Esophagus squamous epithelium (tissue), 5 donors: ENCODE measurements at places on chromosomes 12 and 14. TPM values are rescaled to one million over a fixed set of nuclear protein-coding genes. Genes with fewer than 3 reads are reported as not detected.

DNA sequence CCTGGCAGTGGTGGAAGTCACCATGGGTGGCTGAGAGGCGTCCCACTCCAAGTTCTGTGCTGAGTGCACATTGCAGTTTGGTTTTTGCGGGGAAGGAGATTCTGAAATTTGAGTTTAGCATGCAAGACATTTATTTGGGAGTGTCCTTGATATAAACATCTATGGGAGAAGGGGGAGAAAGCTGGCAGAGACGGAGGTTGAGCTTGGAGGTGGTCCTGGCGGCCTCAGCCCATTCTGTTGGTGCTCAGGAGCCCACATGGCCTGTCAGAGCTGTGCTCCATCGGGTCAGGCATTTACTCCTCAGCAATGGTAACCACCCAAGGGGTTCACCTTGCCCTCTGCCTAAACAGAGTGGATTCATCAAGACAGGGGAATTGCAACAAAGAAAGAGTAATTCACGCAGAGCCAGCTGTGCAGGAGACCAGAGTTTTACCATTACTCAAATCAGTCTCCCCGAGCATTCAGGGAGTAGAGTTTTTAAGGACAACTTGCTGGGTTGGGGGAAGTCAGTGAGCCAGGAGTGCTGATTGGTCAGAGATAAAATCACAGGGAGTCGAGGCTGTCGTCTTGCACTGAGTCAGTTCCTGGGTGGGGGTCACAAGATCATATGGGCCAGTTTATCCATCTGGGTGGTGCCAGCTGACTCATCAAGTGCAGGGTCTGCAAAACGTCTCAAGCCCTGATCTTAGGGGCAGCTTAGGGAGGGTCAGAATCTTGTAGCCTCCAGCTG is 323.3 kb upstream of the TMEM132C start:
- DNase-seq: no peak

- DNase-seq: no peak
Observed at GRCh38 chr12:52945389-52946232, 3.3 kb upstream of the KRT18 start.

DNA sequence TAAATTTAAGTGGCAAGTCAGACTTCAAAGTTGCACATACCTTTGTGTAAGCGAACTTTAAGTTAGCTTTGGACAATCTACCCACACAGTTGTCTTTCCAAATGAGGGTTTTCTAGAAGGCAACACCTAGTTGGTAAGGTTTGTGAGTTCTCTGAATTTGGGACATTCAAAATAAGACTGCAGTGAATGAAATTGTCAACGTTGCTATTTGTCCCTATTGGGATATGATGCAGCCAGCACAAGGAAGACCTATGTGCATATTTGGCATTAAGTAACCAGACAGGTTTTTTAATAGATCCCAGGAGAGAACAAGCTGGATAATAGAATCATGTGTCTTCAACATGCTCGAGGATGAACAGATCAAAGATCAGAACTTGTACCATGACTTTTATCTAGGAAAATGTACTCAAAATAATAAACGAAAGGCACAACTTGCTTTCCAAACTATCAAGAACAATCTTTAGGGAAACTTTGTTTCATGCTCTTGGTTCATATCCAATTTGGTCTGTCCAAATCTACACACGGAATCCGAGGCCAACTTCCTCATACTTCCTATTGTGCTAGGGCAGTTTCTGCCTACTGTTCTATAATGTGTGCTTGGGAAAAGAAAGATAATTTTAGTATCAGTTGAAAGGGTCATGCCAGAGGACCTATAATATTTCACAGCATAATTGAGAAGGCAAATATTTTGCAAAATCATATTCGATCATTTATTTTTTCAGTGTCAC is 284.2 kb upstream of the SOX5 start:
- DNase-seq: no peak

GRCh38 chr12:50984586-50985298 is 32.4 kb downstream of the HIGD1C start:
- DNase-seq: no peak

GRCh38 chr14:59190372-59190771 is 1.9 kb downstream of the DAAM1 start:
- no peak for DNase-seq

DNA sequence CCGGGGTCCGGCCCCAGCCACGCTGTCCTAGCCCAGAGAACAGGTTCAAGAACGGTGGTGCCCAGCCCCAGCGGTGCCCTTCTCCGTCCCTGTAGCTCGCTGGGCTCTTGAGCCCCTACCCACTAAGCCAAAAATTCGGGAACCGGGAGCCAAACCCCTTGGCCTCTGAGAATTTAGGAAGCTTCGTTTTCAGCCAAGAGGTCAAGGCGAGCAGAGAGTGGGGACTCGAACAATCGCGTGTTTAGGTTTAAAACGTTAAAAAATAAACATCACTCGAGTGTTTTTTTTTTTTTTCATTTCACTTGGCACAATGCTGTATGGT is 6.2 kb downstream of the SIX1 start:
- DNase-seq: no peak

GRCh38 chr12:52519826-52520662 is at the start of gene KRT5:
KRT5 (minus strand) TSS chr12:52520394; CDS start chr12:52520296, 98 bp downstream.
- no peak for DNase-seq

DNA sequence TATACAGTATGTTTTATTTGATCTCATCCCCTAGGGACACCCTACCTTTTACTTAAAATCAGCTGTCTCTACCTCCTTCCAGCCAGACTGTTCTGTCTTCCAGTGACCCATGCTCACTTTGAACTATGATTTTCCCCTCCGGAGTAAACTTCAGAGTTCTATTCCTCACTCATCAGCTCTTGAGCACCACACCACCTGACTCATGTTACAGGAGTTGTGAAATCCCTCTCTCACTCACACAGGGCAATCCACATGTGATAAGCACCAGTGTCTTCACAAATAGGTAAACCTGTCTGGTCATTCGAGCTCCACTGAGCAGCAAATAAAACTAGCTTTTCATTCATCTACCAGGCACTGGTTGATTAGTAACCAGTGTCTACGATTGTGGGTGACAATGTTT is 177.3 kb upstream of the BMP4 start:
- no peak for DNase-seq

GRCh38 chr12:13039328-13039956 is 4.7 kb upstream of the FAM234B start:
- no peak for DNase-seq

DNA sequence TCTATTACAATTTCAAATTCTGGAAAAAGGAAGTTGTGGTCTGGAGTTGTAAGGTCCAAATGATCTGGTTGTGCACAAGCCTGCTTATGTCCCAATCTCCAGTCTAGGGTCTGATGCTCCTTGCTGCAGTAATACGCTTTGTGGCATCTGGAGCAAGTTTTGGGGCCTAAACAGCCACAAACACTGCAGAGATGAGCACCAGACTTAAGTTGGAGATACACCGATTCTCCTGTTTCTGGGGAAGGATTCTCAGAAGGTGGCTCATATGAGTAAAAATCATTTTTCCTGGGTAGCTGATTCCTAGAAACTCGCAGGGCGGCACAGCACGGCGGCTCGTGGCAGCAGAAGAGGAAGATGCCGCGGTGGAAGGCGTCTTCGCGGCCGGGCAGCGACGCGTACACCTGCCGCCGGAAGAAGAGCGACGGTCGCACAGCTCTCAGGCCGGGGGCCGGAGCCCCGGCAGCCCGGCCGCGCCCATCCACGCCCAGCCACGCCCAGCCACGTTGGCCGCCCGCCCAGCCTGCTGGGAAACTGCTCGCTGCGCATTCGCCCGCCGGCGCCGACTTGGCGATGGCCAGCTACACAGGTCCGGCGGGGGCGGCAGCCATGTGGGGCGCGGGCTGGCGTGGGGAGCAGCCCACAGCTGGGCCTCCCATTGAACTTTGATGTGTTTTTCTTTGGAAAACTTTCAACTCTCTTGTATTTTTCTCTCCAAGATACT is 129.0 kb downstream of the ASCL4 start:
- peak; percentile 1 for DNase-seq

- no peak for DNase-seq
Observed at GRCh38 chr14:24066496-24067132, 4.7 kb upstream of the CPNE6 start.

DNA sequence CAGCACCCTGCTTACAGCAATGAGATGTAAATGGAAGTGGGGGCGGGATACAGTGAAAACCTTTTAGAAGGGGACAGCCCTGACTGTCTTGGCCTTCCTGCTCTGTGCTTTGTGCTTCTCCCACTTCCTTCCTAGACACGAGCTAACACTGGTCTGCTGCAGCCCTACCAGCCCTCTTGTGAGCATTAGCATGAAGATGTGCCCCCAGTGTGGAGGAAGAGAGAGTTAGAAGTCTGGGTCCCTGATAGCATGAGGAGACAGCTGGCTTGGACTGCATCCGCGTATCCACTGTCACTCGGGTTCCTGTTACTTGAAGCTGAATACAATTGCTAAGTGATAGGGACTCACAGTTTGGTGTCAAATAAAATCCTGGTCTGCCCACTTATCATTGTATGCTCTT is 248.1 kb upstream of the SOX5 start:
- no peak for DNase-seq

GRCh38 chr12:29710104-29710503 is 73.6 kb downstream of the TMTC1 start:
- DNase-seq: no peak

DNA sequence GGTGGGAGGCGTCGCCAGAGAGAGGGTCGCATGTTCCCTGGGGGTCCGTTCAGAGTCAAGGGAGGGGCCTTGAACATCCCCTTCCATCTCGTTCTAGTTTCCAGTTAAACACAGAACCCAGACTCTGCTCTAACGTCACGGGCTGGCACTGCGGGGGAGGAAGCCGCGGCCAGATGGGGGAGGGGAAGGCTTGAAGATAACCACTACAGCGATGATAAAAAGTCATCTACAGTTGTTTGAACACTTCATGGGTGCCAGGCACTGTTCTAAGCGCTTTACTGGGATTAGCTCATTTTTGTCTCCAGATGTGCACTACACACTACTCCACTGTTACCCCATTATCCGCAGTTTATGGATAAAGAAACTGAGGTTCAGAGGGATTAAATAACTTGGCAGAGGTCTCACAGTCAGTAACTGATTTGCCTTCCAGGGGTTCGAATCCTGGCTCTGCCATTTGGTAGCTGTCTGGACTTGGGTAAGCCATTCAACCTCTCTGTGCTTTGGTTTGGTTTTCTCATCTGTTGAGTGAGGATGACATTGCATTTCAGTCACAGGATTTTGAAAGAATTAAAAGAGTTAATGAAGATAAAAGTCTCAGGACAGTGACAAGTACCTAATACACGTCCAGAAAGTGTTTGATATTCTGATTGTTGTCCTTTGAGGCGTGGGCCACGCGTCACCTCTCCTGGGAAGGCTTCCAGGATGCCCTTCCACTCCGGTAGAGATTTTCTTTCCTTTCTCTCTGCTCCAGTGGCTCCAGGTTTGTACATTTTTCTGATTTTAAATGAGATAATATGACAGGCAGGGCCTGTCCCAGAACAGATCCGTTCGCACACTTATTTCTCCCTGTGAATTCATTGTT is 798 bp upstream of the RASAL1 start:
- no peak for DNase-seq

GRCh38 chr14:100082723-100083122 is 17.5 kb downstream of the EVL start:
- DNase-seq: no peak

GRCh38 chr14:50590464-50590863 is 30.5 kb downstream of the ATL1 start:
- DNase-seq: no peak

DNA sequence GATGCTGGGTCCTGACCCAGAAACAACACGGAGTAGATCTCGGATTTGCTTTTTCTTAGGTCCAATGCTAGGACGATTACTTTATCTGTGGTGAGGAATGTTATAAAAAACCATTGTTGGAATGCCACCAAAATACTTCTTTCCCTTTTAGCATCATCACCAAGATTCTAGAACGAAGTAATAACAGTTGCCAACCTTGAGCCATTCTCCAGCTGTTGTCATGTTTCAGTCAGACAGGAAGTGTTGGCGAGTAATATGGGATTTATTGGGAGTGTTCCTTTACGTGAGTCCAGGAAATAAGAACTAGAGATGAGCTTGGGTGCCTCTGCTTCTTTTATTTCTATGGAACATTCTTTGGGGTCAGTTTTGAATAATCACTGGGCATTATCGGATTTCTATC is 892.9 kb downstream of the DIO2 start:
- DNase-seq: no peak

- DNase-seq: no peak
Observed at GRCh38 chr12:11876307-11876706, 194.4 kb upstream of the BCL2L14 start.

DNA sequence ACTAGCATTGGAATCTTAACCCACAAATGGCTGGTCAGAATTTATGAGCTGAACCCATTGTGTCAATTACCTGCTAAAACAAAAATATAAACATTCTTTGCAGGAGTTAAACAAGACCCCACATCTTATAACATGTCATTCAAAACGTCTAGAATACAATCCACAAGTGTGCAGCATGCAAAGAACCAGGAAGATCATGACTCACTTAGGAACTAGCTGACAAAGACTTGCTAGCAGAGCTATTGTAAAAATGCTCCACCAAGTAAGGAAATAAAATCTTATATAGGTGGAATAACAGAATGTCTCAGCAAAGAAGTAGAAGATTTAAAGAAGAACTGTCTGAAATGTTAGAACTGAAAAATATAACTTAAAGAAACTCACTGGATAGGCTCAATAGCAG is 26.5 kb upstream of the POC1B start:
- no peak for DNase-seq

GRCh38 chr12:71000748-71001147 is 80.2 kb upstream of the PTPRR start:
- no peak for DNase-seq

CLEC7A gene
- 36.1 TPM for total RNA-seq

TAS2R9 gene
- total RNA-seq: 0.66 TPM

EML5 gene
- 1.1 TPM for total RNA-seq

AMIGO2 gene
- 4.0 TPM for total RNA-seq

MIP gene
- total RNA-seq: not detected

RPS6KL1 gene
- 1.3 TPM for total RNA-seq

FLRT2 gene
- 8.3 TPM for total RNA-seq

RACGAP1 gene
- 20.1 TPM for total RNA-seq

CLEC2B gene
- 29.4 TPM for total RNA-seq

WIF1 gene
- total RNA-seq: 6.1 TPM

BATF gene
- 14.5 TPM for total RNA-seq

UNG gene
- total RNA-seq: 41.4 TPM

NYNRIN gene
- total RNA-seq: 13.0 TPM

GARIN6 gene
- total RNA-seq: not detected

SOX5 gene
- 3.8 TPM for total RNA-seq

ITGB7 gene
- 7.2 TPM for total RNA-seq
